ENCODE measurements at places on chromosomes 16 and 17.

- DNase-seq = no peak
- H3K36me3 ChIP-seq = no peaks in the 10 kb centered on the region
- no peak overlapping the region for H3K4me3 ChIP-seq
- peaks cover 12% of the 10 kb centered on the region for H3K27me3 ChIP-seq
- peaks cover 16% of the 10 kb centered on the region for H3K4me1 ChIP-seq
These were observed 814 bp upstream of the RUNDC3A start for GRCh38 chr17:44307387-44308186.

DNA sequence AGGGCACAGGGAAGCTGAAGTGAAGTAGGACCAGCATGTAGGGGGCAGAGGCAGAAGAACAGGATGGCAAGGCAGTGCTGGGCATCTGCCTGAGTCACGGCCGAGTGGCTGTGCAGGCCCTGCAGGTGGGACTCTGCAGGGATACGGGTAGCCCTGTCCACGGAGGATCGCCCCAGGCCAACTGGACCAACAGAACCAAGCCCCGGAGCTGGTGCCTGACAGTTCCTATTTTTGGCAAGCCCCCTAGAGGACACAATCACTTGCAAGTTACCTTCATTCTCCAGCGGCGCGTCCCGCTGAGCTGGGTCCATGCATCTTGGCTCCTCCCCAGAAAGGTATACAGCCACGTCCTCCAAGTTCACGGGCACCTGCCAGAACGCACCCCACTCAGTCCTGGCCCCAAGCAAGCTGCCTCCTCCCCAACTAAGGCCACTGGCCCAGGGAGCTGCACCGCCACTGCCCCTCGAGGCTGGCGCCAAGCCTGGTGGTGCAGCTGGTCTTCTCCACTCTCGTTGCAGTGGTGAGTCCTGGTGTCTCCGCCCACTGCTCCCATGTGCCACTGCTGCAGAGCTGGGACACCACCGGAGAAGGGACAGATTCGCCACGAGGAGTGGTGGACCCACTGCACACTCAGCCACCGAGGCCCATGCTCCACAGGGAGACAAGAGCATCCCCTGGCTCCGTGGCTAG is 6.6 kb downstream of the ZNF500 start:
- no peak for DNase-seq
- H3K4me1 ChIP-seq = peaks cover 3% of the 10 kb centered on the region
- no peak overlapping the region for H3K27ac ChIP-seq
- peaks cover 31% of the 10 kb centered on the region for H3K36me3 ChIP-seq
- no peak overlapping the region for H3K4me3 ChIP-seq

- no peak overlapping the region for H3K4me3 ChIP-seq
- DNase-seq = peak; percentile 35
- H3K27ac ChIP-seq = no peak overlapping the region
These were observed 50.9 kb upstream of the CLEC3A start for GRCh38 chr16:77971306-77972061.

DNA sequence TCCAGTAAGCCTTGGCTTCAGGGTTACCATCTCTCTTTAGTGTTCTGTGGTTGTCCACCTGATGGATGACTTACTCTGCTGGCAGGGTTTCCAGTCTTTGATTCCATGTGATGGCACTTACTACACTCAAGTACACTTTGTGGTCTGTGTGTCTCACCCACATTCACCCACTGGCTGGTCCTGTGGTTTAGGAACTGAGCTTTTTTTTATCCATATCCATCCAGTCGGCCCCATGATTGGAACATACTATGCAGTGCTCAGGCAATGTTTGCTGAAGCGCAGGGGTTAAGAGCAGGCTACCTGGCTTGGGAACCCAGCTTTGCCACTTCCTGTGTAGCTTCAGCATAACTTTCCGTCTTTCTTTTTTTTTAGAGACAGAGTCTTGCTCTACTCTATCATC is 2.8 kb upstream of the FUS start:
- H3K27ac ChIP-seq = no peak overlapping the region
- peaks cover 5% of the 10 kb centered on the region for H3K36me3 ChIP-seq
- peaks cover 38% of the 10 kb centered on the region for H3K4me1 ChIP-seq
- no peaks in the 10 kb centered on the region for H3K27me3 ChIP-seq

DNA sequence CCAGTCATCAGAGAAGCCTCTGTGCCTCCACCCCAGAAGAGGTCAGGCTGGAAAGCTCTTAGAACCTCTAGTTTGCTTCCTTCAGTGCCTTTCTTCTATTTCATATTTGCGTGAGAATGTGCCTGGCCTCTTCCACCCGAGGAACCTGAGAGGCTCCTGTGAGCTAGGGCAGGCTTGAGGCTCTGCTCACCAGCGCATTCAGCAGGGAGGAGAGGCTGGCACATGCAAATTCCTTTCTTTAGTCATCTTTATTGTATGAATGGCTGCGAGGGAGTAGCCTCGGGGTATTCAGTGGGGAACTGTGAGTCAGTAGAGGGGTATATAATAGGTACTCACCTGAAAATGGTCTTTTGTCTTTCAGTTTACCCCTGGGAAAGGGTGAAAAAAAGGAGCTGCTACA is 268.3 kb downstream of the ABCC12 start:
- H3K27ac ChIP-seq = no peak overlapping the region
- H3K36me3 ChIP-seq = no peaks in the 10 kb centered on the region
- no peaks in the 10 kb centered on the region for H3K4me1 ChIP-seq
- DNase-seq = no peak

DNA sequence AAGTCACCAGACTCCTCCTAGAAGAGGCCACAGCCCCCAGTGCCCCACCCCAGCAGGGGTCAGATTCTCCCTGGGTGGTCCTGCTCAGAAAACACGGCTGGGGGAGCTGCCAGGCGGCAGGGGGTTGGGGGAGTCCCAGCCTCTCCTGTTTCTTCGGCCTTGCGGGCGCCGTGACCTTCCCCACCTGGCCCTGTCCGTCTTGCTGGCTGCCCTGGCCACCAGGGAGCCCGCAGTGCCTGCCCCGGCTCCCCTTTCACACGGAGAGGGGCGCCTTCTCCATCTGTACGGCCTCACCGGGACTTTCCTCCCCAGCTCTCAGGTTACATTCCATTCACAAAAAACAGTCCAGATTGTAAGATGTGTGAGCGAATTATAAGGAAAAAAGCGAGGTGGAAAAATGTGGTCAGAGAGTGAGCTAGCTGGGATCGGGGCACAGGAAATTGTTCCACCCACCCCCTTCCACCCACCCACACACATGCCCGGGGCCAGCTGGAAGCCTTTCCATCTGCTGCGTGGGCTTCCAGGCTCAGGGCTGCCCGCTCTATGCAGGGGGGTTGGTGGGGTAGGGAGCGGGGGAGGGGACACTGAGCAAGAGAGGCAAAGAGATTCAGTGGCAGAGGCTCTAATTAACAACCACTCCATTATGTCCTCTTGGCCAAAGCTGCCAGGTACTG is 14.6 kb upstream of the CIBAR2 start:
- no peak overlapping the region for H3K4me3 ChIP-seq
- no peaks in the 10 kb centered on the region for H3K27me3 ChIP-seq
- no peaks in the 10 kb centered on the region for H3K36me3 ChIP-seq
- H3K27ac ChIP-seq = no peak overlapping the region
